HepG2 (cell line): ENCODE measurements at places on chromosomes 3 and 15. TPM values are rescaled to one million over a fixed set of nuclear protein-coding genes. Genes with fewer than 3 reads are reported as not detected.

The RAB27A gene
- 6.0 and 8.1 TPM in 2 replicates for polyA plus RNA-seq

The CLSTN2 gene
- polyA plus RNA-seq = not detected in 2 replicates

The RBP2 gene
- 0.17 TPM in 1 of 2 replicates, not detected in the other for polyA plus RNA-seq

GRCh38 chr3:141796889-141797781 is 33.9 kb downstream of the GRK7 start:
- no peaks in the 10 kb centered on the region for H3K36me3 ChIP-seq
- peak overlapping the region; percentile 34; the same call in 1 of the 2 replicates for H3K4me3 ChIP-seq
- peaks cover 24% of the 10 kb centered on the region for H3K4me1 ChIP-seq
- no peak for DNase-seq
- no peak overlapping the region for H3K27ac ChIP-seq
- no peaks in the 10 kb centered on the region; the same call in 1 of the 2 replicates for H3K27me3 ChIP-seq

DNA sequence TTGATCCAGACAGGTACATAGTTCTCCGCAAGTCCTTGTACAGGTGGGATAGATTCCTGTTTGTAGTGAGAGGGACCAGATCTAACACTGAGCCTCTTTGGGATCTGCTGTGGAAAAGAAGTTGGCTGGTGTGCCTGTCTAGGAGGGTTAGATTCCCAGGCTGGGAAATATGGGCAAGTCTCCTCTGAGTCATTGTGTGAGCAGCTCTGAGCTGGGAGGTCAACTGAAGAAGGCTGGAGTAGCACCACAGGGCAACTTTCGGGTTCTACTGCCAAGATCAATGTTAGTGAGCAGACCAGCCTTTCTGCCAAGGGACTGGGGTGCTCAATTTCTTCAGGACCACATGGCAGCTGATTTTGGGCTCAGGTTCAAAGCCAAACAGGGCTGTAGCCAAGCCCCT is 33.4 kb downstream of the CLDN1 start:
- H3K27ac ChIP-seq = no peak overlapping the region
- no peaks in the 10 kb centered on the region for H3K36me3 ChIP-seq
- no peaks in the 10 kb centered on the region for H3K27me3 ChIP-seq
- H3K4me3 ChIP-seq = no peak overlapping the region
- DNase-seq = no peak

DNA sequence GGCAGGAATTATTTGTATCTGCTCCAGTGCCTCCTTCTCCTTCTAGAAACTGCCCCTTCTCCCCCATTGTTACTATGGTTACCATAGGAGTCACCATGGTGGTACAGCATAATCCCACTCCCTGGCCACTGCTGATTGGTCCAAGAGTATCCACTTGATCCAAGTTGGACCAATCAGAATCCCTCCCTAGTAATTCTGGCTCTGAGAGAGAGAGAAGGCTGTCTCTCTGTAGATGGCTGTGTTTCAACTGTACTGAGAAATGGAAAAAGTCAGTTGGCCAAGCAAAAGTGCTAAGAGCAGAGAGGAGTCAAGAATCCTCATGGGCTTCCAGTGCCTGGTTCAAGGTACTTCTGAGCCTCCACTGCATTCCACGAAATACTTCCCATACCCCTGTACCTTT is 120.6 kb upstream of the SPATA12 start:
- no peaks in the 10 kb centered on the region for H3K4me1 ChIP-seq
- H3K4me3 ChIP-seq = no peak overlapping the region
- no peaks in the 10 kb centered on the region for H3K36me3 ChIP-seq
- no peak overlapping the region for H3K27ac ChIP-seq
- H3K27me3 ChIP-seq = no peaks in the 10 kb centered on the region

GRCh38 chr15:66038387-66039116 is 169.3 kb downstream of the RAB11A start:
- H3K27ac ChIP-seq = no peak overlapping the region
- no peak overlapping the region for H3K4me3 ChIP-seq
- H3K27me3 ChIP-seq = peaks cover 2% of the 10 kb centered on the region

- peaks cover 9% of the 10 kb centered on the region; the same call in 1 of the 3 replicates for H3K36me3 ChIP-seq
- no peak overlapping the region for H3K4me3 ChIP-seq
Observed at GRCh38 chr3:4812591-4812990, 166.6 kb upstream of the BHLHE40 start.

GRCh38 chr15:101172501-101173071 is 79.3 kb downstream of the CHSY1 start:
- DNase-seq = no peak
- no peaks in the 10 kb centered on the region for H3K27me3 ChIP-seq
- no peak overlapping the region for H3K27ac ChIP-seq
- no peak overlapping the region for H3K4me3 ChIP-seq
- H3K36me3 ChIP-seq = peaks cover 16% of the 10 kb centered on the region; the same call in 2 of the 3 replicates

DNA sequence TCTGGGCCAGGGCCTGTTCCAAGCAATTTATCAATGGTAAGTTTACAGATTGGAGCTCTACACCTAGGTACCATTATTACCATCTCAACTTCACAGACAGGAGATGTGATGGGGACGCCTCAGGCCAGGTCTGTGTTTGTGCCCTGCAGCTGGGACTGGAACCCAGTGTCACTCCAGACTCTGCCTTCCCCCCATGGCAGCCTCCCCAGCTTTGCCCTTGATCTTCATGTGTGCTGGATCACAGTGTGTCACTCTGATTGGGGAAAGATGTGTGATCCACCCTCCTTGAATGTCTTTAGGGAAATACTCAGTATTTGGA is 59.6 kb downstream of the MGLL start:
- no peak overlapping the region for H3K27ac ChIP-seq
- H3K4me3 ChIP-seq = no peak overlapping the region
- H3K4me1 ChIP-seq = peaks cover 12% of the 10 kb centered on the region; the same call in 1 of the 2 replicates
- no peaks in the 10 kb centered on the region for H3K36me3 ChIP-seq

DNA sequence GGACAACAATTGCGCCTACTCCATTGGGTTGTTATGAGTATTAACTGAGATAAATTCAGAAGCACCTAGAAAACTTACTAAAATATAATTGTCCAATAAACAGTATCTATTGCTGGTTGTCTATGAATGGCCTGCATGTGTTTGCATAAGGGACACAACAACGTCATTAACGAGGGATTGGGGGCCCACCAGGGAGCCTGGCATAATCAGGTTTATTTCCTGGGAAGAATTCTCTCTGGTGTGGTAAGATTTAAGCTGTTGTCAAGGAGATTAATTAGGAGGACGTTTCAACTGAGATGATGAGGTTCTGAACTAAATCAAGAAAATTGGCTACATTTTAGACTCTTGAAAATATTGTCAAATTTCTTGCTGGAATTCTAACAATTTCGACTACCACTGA is 176.1 kb upstream of the CDIN1 start:
- no peaks in the 10 kb centered on the region for H3K4me1 ChIP-seq
- H3K4me3 ChIP-seq = no peak overlapping the region
- DNase-seq = no peak
- H3K36me3 ChIP-seq = no peaks in the 10 kb centered on the region
